ENCODE measurements at places on chromosomes 16 and 17.

DNA sequence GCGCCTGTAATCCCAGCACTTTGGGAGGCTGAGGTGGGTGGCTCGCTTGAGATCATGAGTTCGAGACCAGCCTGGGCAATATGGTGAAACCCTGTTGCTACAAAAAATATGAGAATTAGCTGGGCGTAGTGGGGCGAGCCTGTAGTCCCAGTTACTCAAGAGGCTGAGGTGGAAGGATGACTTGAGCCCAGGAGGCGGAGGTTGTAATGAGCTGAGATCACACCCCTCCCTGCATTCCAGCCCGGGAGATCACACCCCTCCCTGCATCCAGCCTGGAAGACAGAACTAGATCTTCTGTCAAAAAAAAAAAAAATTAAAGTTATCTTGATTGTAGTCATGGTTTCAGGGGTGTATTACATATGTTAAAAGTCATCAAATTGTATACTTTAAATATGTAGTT, 26.8 kb upstream of the GLG1 start:
- DNase-seq, result no peak

- no peak for DNase-seq
Observed at GRCh38 chr17:5527601-5528250, 41.4 kb downstream of the MIS12 start.

- DNase-seq, result peak; percentile 34
Observed at GRCh38 chr17:34579017-34579946, at the start of gene TMEM132E. Gene TMEM132E (plus strand): TSS chr17:34579582. CDS start chr17:34581077, 1,495 bp downstream.

GRCh38 chr17:72850410-72851118, 241.9 kb downstream of the SLC39A11 start:
- no peak for DNase-seq

- no peak for DNase-seq
Observed at GRCh38 chr16:57049678-57050077, 42.7 kb upstream of the CPNE2 start.

- no peak for DNase-seq
Observed at GRCh38 chr17:728911-729310, 3.5 kb upstream of the TLCD3A start.

- DNase-seq, result no peak
Observed at GRCh38 chr16:85473909-85474620, 139.1 kb upstream of the GSE1 start.

DNA sequence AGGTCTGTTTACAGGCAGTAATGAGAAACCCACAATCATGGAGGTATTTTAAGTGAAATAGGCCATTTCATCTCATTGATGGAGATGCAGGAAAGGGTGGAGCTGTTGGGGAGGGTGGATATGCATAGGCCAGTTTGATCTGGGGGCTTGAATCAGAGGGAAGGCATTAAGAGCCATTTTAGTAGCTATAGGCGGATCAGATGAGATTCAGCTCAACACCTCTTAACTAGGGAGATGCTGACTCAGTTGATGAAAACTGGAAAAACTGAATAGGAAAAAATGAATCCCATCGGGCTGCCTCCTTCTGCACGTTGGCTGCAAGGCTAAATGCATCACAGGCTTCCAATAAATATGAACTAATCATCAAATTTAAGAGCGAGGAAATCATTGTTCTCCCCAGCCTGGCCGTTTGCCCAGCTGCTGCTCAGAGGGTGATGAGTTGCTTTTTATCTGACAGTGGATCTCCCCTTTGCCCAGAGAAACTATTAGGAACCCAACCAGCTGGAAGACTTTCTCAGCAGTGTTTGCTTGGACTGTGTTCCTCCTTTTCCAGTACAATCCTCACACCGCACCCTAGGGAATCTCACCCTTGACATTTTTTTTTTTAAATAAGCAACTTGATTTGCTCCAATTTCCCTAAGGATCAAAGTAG, 149.6 kb downstream of the SOX9 start:
- DNase-seq, result no peak

- no peak for DNase-seq
Observed at GRCh38 chr16:86505185-86505898, 5.0 kb upstream of the FOXF1 start.

DNA sequence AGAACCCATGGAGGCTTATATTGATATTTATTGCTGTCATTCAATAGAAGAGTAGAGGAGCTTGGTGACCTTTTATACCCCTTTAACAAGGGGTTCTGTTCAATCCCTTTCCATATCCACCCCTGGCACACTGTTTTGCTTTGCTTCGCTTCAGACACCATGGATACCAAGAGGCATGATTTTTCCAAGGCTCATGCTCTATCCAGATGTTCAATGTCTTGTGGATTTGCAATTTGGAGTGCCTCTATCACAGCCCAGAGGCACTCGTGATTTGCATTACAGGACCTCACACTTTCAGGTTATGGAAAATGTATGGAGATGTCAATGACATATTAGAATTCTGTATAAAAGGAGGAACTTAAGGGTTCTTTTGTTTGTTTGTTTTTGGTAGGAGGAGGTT, 21.5 kb downstream of the CFAP20 start:
- DNase-seq, result no peak

DNA sequence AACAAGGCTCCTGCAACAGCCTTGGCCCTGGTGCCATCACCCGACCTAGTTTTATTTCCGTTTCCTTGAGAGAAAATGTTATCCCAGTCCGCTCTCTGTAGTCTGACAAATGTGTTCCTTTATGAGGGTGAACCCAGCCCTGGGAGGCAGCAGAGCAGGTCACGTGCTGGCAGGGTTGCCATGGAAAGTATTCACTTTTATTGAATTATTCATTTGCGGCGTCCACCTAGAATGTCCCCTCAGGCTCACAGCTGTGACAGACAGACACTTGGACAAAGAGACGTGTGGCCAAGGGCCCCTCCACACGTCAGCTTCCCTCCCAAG, 90.0 kb downstream of the WSCD1 start:
- DNase-seq, result no peak

GRCh38 chr16:48426244-48427141, 41.3 kb upstream of the SIAH1 start:
- DNase-seq, result no peak

DNA sequence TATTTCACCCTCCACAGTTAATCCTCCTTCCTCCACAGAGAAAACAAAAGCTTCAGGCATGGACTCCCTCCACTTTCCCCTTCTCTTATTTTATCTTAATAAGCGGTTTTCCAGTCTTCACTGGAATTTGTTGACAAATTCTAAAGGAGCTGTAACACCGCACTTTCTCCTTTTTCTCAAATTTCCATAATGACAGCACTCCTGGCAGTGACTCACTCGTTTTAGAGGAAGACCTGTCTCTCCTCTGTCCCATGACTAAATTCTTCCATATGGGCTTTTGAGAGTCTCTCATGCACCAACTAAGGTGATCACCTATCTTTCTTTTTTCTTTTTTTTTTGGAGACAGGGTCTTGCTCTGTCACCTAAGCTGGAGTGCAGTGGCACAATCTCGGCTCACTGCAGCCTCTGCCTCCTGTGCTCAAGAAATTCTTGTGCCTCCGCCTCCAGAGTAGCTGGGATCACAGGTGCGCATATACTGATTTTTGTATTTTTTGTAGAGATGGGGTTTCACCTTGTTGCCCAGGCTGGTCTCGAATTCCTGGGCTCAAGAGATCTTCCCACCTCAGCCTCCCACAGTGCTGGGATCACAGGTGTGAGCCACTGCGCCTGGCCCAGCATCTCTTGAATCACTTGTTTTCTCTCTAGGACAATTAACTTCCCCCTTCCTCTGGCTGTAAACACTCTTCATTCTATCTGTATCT, 7.7 kb downstream of the ITGAM start:
- DNase-seq, result no peak

DNA sequence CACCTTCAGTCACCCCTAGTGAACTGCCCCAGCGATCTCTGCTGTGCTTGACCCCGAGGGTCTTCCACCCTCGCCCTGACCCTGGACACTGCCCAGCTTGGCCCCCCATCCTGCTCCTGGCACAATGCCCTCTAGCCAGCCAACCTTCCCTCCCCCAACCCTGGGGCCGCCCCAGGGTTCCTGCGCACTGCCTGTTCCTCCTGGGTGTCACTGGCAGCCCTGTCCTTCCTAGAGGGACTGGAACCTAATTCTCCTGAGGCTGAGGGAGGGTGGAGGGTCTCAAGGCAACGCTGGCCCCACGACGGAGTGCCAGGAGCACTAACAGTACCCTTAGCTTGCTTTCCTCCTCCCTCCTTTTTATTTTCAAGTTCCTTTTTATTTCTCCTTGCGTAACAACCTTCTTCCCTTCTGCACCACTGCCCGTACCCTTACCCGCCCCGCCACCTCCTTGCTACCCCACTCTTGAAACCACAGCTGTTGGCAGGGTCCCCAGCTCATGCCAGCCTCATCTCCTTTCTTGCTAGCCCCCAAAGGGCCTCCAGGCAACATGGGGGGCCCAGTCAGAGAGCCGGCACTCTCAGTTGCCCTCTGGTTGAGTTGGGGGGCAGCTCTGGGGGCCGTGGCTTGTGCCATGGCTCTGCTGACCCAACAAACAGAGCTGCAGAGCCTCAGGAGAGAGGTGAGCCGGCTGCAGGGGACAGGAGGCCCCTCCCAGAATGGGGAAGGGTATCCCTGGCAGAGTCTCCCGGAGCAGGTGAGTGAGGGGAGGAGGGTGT, at the start of gene TNFSF13:
Gene TNFSF13 (plus strand): TSS at position 207 of the 776 bp plus-strand sequence. CDS start 290 bp downstream, at position 497.
- DNase-seq, result no peak

- no peak for DNase-seq
Observed at GRCh38 chr16:53090591-53091411, 36.0 kb downstream of the CHD9 start.

DNA sequence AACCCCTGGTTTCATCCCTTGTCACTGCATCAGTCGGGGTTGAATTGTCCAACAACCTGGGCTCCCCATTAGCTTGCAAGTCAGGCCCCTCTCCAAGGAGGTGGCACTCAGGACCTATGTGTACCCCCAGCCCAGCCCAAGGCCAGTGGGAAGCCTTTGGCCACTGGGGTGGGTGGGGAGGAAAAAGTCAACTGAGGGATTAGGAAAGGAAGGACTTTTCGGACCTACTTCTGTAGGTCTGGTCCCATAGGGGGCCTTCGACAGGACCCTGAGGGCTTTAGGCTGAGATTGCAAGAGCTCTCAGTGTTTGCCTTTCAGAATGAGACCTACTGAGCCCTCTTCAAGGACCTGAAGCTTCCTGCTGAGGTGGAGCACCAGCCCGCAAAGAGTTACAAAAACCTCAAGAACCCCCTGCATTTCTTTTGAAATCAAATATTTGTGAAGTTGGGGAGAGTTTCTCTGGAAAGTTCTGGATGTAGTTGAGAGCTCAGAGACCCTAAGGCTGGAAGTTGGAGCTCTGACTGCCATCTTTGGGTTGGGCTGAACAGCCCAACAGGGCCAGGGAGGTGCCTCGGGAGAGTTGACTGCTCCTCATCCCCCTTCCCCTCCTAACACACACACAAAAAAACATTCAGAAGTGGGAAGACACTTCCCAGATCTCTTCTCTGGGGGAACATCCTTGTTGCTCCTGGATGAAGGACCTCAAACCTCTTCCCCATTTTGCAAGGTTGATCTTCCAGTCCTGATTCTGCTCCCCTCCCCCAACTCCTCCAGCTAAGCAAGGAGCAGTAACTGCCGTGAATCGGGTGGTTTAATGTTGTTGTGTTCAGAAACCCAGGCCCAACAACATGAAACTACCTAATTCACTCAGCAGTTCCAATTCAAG, 5.8 kb upstream of the HOXB9 start:
- DNase-seq, result no peak

- peak; percentile 74 for DNase-seq
Observed at GRCh38 chr17:38322156-38322779, 21.5 kb downstream of the GPR179 start.

DNA sequence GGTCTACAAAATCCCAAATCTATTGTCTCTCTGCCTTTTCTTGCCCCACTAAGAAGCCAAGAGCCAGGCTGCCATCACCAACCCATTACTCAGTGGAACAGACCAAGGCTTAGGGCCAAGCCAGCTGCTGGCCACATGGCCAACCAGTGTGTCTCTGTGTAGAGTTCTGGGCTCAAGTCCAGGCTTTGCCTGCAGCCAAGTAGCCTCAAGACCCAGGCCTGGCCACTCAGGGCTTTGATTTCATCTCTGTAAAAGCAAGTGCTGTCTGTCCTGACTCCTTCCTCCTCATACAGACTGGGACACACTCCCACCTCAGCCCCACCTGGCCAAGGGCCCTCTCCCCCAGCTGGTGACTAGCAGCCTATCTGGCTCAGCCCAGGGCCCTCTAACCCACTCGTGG, 14.6 kb downstream of the SREBF1 start:
- DNase-seq, result no peak

- DNase-seq, result no peak
Observed at GRCh38 chr17:20263595-20263994, 203.7 kb downstream of the LGALS9B start.

DNA sequence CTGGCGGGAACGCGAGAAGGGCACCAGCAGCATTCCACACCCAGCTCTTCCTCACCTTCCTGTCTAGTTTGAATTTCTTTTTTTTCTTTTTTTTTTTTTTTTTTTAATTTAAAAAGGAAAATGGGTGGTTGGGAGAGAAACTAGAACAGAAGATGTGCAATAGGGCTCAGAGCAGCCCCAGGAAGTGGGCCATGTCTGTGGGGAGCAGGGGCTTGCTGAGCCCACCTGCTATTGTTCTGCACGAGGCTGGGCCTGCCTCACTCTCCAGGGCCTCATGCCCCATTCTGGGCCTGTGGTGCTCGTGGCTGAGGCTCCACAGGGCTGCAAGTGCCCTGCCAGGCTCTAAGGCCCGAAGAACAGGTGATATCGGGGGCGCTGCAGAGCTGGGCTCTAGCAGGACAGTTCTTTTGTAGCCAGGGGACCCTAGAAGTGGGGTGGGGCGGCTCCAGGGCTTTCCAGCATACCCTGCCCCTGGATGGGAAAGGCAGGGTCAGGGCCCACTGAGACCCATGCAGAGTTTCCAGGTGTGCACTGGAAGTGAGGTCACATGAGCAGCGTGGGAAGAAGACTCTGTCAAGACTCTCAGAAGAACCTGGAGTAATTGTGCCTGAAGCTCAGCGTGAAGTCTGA, 12.4 kb downstream of the MRPL27 start:
- DNase-seq, result no peak

- no peak for DNase-seq
Observed at GRCh38 chr17:73096211-73096610, 3.7 kb upstream of the SLC39A11 start.

- no peak for DNase-seq
Observed at GRCh38 chr16:14963281-14964173, 11.3 kb upstream of the PDXDC1 start.

DNA sequence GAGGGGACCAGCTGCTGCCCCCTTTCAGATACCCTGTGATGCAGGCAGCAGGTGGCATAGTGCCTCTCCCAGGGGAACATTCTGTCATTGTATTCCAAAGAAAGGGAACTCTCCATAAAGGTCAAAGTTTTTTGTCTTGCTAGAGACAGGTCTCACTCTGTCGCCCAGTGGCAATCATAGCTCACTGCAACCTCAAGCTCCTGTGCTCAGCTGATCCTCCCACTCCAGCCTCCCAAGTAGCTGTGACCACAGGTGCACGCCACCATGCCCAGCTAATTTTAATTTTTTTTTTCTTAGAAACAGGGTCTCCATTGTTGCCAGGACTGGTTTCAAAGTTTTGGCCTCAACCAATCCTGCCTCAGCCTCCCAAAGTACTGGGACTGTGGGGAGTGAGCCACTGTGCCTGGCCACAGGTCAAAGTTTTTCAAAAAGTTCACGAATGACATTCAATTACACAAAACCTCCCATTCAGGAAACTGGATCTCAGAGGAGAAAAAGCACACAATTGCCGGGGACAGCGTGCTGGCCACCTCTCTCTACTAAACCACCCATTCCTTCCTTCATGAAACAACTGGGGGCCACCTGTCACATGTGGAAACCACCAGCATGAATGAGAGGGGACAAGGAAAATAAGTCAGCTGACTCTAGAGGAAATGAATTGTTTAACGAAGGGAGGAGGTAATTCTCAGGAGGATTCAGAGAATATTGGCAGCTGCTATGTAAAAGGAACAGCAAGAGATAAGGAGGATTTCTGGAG, 80.0 kb downstream of the MARCHF10 start:
- DNase-seq, result no peak
